ENCODE measurements at places on chromosomes 3 and 15.

DNA sequence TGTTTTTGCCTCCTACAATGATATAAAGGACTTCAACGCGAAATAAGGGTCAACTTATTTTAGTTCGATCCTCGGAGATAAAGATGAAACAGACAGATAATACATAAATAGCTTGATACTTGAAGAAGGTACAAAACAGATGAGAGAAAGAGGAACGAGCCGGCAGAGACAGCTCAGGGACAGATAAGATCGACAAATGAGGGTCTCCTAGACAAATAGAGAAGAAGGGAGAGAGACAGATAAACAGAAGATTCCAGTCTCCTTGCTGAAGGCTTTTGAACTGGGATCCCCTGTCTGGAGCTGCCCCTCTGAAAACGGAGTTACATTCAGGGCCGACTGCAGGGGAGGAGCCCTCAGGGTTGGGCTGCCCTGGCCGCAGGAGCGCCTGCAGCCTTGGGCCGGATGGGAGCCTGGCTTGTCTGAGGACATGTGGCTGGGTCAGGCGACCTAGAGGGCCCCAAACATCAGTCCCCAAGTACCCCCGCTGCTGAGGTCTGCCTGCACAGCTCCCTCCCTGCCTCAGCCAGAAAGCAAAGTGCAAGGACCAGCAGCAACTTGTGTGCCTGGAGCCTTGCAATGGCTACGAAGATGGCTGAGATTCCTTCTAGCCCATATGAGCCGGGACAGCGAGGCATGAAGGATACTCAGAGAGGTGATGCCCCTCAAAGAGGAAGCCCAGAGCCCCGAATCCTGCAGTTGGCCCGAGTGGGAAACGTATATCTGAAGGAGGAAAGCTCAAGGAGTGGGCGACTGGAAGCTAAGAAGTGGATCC, 926 bp upstream of the SKOR1 start:
- no peak for DNase-seq

DNA sequence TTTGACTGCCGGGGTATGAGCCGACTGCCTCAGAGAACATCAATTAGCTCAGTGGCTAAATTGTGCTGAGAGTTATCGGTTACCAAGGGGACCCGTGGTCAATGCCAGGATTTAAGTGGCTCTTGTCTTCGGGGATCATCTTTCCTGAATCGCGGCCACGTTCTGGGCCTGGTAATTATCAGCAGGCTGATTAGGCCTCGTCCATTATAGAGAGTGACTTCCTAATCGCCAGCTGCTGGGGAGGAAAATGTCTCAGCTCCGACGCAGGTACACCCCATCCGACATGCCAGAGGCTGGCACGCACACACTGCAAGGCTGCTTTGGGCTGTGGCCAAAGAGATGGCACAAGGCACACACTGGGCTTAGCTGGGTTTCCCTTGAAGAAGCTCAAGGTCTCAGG, 10.6 kb downstream of the TRH start:
- DNase-seq = no peak

- DNase-seq = peak; percentile 61
Measured at GRCh38 chr15:99450896-99451358, 114.9 kb upstream of the MEF2A start.

DNA sequence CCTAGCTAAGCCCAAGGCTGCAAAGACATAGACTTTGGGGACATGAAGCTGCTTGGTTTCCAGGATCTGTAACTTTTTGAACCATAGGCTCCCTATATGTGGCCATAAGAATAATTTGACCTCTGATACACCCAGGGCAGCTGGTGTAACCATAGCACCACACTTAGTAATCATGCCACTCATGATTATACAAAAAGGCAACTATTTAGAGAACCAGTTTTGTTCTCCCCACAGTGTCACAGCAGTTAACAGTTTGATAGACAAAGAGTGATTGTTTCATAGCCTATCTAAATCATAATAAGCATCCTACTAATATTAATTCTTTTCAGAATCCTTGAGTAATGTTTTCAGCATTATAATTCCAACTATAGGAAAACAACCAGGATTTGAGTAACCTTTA, 334.9 kb downstream of the NEK10 start:
- DNase-seq = no peak

DNA sequence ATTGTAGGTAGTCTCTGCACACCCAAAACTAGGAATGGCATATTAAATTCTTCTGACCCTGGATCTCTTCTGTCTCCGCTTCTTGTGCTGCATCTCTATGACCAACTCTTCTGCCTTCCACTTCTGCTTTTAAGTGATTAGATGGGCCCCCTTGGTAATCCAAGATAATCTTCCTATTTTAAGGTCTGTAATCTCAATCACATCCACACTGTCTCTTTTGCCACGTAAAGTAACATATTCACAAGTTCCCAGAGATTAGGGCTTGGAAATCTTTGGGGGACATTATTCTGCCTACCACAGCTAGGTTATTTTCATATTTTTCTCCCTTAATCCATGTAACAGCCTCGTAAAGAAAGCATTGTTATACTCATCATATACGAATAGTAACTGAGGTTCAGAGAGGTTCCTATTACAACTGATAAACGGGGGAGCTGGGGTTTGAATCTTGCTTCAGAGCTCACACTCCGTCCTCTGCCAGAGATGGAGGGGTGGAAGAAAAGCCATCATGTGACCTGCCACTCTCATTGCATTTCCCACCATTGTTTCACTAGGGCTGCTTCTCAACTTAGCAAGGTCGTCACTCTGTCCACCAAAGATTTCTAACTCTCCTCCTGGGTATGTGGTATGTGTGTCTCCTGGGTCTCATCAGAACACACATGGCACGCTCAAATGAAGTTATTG, 6.6 kb upstream of the CD47 start:
- DNase-seq = no peak
